Left ventricle myocardium inferior (tissue), 1 donor: ENCODE measurements at places on chromosomes 4 and X. TPM values are rescaled to one million over a fixed set of nuclear protein-coding genes. Genes with fewer than 3 reads are reported as not detected.

DNA sequence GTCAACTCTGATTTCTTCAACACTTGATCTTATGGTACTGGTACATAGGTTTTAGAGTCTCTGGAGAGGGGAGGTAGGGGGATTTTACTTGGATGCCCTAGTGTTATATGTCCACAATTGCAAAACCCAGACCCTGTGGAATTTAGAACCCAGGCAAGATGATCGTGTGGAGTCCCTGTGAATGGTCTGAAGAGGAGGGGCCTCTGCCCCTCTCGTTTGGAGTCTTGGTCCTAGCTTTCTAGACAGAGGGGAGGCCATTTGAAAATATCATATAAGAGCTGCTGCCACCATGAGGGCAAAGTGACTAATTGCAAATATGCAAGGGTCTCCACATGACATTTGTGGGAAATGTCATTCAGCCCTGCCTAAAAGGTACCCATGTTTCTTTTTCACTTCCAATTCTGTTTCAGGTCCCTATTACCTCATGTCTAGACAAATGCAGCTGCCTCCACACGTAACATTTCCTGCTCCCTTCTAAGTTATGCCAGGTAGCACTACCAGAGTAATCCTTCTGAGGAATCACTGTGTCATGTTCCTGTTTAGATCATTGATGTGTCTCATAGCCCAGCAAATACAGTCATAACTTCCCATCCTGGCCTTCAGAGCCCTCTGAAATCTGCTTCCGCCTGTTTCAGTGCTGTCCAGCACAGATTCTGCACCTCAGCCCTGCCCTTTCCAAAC lies 126.8 kb downstream of the KLHL8 start:
- no peak for DNase-seq

The NAT8L gene
- total RNA-seq = 0.52 TPM

GRCh38 chrX:153673428-153674218 lies at the start of gene PNCK:
PNCK (minus strand) TSS chrX:153673813; CDS start chrX:153673076, 737 bp downstream.
- no peak for DNase-seq

The RTL3 gene
- 0.14 TPM for total RNA-seq

The FATE1 gene
- not detected for total RNA-seq

The MAPK10 gene
- 4.0 TPM for total RNA-seq

DNA sequence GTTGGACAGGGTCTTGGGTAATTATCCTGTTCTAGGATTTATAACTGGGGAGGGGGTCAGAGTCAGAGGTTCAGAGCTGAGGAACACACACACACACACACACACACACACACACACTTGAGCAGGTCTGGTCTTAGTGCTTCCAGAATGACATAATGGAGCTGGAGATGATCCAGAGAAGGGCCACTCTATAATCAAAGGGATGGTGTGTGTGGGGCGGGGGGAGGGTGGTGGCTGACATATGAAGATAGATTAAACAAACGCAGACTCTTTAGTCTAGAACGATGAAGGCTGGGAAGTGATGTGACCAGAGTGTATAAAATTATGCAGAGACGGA lies 434 bp upstream of the TMEM255A start:
- no peak for DNase-seq

- no peak for DNase-seq
These were observed 99.6 kb downstream of the UGT8 start for GRCh38 chr4:114698231-114698630.

DNA sequence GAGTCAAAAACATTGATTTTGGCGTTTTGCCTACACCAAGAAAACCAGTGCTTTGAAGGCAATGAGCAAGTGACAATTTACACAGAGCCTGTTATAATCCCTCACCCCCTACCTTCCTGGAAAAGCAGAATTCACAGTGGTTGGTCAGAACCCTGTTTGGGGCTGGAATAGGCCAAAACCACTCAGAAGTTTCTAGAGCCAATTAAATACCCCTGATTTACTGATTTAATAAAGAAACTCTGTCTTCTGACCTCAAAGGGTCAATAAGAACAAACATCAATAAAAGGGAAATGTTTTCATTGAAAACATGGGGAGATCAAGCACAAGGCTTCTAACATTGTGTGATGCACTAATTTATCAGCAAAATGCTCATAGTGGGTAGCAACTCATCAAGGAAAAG lies 116.3 kb downstream of the UNC5C start:
- no peak for DNase-seq

The VCX3A gene
- total RNA-seq = not detected

DNA sequence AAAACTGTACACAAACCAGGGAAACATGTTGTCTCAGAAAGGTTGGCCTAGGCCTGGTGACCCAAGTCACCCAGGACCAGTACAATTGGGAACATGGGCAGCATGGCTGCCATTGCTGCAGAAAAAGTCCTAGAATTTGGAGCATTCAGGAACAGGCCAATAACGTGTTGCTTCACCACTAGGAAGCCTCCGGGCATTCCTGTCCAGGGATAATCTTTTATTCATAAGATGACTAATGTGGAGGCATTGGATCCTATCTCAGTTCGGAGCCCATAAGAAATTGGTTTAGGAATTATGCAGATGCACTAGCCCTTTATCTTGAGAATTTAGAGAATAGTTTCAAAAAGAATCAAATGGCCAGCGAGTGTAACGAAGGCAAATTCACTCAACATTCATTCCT lies 242.8 kb upstream of the NDST4 start:
- no peak for DNase-seq

DNA sequence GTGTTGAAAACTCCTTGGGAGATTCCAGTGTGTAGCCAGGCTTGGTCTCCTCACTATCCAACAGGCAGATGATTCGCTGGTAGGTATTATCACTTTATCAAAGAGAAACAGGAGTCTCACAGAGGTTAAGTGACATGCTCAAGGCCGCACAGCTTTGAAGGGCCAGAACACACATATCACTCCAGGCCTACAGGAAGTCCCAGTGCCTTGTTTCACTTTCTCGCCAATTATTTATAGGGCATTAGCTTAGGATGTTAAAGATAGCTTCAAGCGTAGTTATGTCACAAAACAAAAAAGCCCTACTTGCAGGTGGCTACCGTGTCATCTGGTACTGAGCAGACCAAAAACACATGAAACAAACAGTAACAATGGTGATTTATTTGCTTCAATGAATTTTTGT lies 13.2 kb downstream of the ATP8A1 start:
- no peak for DNase-seq

The ERAS gene
- total RNA-seq = not detected

The EOLA1 gene
- 31.3 TPM for total RNA-seq

GRCh38 chrX:87516717-87517121 lies 883 bp upstream of the KLHL4 start:
- DNase-seq = no peak

GRCh38 chrX:40272141-40272540 lies 174.4 kb upstream of the BCOR start:
- DNase-seq = no peak
